ENCODE measurements at places on chromosomes 16 and 17.
A peak's percentile ranks its signal among the peaks of the same experiment; 100 is the strongest.

- DNase-seq, result no peak
These were observed 460.2 kb upstream of the C16orf82 start for GRCh38 chr16:26606381-26607150.

GRCh38 chr17:55666806-55667205, 55.9 kb downstream of the TMEM100 start:
- DNase-seq, result no peak

DNA sequence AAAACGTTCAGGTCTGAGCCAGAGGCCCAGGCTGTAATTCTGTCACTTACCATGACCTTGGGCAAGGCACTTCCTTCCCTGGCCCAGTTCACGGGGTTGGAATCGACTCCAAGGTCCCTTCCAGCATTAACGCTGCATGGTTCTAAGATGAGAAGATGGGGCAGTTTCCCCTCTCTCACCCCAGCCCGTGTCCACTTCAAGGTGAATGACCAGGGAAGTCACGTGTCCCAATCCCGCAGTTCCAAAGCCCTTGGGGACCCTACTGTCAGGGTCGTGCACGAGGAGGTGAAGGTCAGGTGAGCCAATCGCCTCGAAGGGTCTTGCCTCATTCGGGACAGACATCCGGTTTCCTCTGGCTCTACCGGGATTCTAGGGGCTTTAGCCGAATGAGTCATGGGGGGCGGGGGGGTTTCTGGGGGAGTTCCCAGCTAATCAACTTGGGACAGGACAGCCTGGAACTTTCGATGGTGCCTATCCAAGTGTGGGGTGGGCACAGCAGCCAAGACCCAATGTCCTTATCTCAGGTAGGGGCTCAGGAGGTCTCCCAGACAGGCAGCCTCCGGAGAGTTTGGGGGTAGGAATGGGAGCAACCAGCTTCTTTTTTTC, 762 bp upstream of the CSF3 start:
- no peak for DNase-seq

DNA sequence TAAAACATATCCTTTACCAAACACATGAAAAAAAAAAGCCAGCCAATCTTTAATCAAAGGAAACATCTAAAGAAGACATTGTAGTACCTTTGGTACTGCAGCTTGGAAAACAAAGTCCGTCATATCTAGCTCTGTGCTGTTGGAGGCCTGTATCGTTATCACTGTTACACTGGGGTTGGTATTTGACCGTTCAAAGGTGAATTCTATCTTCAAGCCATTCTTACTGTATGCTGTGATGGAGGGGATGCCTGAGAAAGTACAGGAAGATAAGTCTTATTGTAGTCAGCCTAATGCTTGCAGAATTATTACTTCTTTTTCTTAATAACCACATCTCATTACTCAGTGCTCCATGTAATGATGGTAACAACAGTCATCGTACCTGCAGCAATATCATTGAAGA, 14.4 kb upstream of the PHLPP2 start:
- no peak for DNase-seq

DNA sequence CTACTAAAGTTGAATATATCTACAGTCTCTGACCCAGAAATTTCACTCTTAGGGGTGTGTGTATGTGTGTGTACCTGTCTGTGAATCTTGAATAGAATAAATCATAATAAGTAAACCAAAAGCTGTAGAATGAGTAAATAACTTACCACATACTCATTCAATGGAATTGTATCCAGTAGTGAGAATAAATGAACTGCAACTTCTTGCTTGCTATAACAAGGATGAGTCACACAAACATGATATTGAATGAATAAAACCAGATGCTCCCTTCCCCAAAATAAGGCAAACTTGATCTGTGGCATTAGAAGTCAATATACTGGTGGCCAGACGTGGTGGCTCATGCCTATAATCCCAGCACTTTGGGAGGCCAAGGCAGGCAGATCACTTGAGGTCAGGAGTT, 259.8 kb upstream of the MON1B start:
- DNase-seq, result no peak

DNA sequence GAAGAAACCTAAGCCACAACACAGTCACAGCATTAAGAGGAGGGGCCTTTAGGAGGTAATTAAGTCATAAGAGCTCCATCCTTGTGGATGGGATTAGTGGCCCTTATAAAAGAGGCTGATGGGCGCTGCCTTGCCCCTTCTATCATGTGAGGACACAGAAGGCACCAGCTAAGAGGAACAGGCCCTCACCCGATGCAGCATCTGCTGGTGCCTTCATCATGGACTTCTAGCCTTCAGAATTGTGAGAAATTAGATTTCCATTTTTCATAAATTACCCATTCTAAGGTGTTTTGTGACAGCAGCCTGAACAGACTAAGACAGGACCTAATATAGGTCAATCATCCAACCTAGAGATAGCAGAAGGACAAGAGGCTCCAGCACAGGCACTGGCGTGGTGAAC, 120.8 kb downstream of the CDYL2 start:
- no peak for DNase-seq

GRCh38 chr17:35666070-35666469, 65.4 kb upstream of the RASL10B start:
- DNase-seq, result no peak

DNA sequence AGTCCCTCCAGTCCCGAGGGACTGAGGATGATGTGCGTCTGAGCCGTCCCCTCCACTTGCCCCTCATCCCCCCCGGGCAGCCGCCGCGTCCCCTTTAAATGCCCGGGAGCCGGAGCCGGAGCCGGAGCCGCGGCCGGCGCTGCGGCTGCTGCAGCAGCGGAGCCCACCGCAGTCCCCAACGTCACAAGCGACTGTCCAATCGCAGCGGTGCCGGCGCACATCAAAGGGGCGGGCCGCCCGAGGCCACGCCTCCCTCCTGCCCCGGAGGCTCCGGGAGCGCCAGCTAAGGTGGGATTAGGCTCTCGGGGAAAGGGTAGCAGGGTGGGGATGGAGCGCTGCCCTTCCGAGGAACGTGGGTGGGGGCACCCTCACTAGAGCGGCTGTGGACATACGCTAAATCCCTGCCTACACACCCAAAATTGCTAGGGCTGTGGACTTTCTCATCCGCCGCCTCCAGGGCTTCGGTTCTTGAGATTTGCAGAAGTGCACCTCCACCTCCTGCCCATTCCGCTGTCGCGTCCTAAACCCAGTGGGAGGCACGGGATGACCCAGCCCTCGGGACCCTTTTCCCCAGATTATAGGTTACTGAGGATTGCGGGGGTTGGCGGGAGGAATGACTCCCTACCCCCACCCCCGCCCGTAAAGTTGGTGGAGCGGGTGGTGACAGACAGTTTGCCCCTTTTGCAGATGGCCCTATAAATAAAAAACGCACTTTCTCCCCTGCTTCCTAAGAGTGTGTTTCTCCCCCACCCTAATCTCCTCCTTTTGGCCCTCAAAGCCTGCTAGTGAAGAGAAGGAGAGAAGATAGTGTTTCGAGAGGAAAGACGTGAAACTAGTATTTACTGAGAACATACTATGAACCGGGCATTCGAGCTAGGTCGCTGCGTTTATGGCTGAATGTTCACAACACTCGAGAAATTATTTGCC, at the start of gene PHOSPHO1:
Gene PHOSPHO1 (minus strand): TSS at position 152 of the 927 bp plus-strand sequence. CDS start 4,096 bp downstream, outside the sequence.
- peak; percentile 83 for DNase-seq

DNA sequence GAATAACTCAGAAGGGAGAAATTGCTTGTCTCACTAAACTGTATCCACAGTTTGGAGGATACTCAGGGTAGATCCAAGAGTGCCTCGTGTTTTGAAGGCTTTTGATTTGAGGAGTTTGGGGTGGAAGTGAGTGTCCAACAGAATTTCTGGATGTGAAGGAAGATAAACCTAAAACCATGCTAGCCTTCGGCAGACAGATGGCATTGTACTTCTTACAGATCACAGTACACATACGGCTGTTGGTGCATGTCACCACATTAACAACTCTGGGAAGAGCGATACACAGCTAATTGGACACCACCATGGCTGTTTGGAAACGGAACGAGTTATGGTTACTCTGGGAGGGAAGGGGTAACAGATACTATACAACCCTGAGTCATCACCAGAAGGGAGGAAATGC, 420.4 kb downstream of the GRIN2A start:
- no peak for DNase-seq

- DNase-seq, result no peak
These were observed 308 bp downstream of the ADCY9 start for GRCh38 chr16:4115949-4116318.

Measured in stimulated activated CD8-positive, alpha-beta memory T cell treated with anti-CD3 and anti-CD28 coated beads, Interleukin-2, amount 100 ng/mL, for 48 hours (primary cell).